ENCODE measurements at places on chromosomes 6 and 20.

DNA sequence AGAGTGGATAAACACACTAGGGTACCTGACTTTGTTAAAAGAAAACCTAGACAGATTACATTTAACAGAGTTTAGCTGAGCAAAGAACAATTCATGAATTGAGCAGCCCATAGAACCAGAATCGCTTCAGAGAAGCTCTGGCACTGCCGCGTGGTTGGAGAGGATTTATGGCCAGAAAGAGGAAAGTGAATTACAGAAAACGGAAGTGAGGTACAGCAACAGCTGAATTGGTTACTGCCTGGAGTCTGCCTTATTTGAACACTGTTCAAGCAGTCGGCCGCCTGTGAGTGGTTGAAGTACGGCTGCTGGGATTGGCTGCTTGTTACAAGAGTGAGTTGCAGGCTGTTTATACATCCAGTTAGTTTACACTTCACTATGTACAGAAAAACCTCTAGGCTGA, 253.8 kb upstream of the CDYL start:
- no peak for DNase-seq

DNA sequence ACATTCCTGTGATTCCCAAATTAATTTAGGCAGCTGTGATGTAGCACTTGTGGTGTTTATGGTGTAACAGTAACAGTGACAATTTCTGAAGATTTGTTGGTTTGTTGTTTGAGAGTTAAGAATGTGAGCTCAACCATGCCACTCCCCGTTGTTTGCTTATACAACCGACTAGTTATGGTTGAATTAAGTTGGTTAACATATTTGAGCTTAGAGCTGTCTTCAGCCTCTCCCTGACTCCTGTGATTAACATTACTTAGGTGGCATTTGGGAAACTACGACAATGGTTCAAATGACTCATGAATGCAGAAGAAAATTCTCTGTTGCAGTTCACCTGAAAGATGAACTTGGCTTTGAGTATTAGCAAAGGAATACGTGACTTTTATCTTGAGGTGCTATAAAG, 35.9 kb upstream of the PRL start:
- no peak for DNase-seq

GRCh38 chr20:17538517-17539170, 7.5 kb upstream of the BFSP1 start:
- DNase-seq, result peak; percentile 34

GRCh38 chr6:135936606-135937005, 85.1 kb downstream of the PDE7B start:
- DNase-seq, result peak; percentile 99

DNA sequence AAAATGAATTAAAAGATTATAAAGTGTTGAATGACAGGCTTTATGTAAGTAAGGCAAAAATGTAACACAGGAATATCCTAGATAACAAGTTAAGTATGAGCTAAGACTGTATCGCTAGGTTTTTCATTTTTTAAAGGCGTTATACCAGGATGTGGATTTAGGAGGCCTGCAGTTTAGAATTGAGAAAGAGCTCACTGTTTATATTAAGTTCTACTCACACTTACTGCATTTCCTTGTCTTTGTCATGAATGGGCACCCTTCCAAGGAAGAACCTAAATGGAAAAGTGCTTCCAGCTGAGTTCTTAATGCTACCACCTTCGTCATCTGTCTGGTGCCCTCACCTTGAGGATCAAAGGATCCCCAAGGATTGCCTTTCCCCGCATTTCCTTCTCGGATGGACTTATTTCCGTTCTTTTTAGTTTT, 148.7 kb downstream of the SOX4 start:
- DNase-seq, result peak; percentile 88

DNA sequence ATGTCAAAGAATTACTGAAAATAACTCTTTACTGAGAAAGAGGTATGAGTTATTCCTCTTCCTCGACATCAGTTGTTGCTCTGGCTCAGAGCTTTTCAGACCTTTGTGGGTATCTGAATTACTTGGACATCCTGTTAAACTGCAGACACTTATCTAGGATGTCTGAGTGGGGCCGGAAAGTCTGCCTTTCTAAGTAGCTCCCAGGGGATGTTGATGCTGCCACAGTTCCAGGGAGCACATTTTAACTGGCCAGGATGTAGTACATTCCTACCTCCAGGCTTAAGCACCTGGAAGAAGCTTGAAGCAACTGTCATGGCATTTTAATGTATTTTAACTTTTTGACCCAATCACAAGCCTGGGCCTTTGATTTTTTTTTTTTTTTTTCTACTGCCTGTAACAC, 265.8 kb upstream of the PLCB4 start:
- DNase-seq, result no peak

DNA sequence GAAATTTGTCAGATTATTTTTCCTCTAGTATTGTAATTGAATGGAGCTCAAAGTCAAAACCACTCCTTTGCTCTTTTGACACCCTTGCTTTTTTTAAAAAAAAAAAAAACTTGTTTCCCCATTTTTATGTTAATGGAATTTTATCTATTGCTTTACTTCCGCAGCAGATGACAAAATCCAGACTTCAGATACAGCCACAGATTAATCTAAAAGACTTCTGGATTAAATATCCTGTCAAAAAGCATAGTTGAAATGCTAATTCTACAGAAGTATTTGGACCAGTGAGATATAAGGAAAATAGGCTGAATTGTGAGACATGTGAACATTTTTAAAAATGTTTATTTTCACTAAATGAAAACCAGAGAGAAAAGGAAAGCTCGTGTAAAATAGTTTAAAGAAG, 341.4 kb downstream of the BMP2 start:
- no peak for DNase-seq

DNA sequence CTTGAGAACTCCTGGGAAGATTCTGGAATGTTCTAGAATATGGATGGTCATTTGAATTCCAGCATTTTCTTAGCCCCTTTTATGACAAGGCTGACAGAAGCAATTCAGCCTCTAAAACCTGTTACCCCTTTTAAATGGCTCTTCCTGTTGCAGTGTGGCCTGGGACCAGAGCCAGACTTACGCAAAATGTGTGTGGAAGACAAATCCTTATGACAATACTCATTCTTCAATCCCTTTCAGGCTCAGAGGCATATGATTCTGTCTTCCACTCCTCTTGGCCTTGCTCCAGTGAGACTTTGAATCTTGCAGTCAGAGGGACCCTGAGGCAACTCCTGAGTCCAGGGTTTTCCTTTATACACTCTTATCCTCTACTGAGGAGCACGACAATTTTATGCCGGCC, 287.0 kb downstream of the CLIC5 start:
- DNase-seq, result peak; percentile 65

GRCh38 chr6:35544769-35545361, 32.2 kb upstream of the TULP1 start:
- DNase-seq, result no peak

GRCh38 chr20:49615401-49616153, 47.6 kb upstream of the PTGIS start:
- no peak for DNase-seq

DNA sequence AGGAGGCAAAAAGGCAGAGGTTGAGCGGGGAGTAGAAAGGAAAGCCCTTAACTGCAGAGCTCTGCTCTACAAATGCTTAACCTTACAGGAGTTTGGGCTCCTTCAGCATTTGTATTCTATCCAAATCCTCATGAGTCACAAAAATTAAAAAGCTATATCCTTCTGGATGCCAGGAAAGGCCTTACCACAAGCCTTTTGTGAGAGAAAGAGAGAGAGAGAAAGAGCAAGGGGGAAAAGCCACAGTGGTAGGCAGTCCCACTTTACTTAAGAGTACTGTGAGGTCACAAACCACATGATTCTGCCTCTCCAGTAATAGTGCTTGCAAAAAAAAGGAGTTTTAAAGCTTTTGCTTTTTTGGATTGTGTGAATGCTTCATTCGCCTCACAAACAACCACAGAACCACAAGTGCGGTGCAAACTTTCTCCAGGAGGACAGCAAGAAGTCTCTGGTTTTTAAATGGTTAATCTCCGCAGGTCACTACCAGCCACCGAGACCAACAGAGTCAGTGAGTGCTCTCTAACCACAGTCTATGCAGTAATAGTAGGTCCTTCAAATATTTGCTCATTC, at the start of gene RUNX2:
TSS of gene RUNX2 (plus strand) at position 375 of the 567 bp plus-strand sequence. CDS start 397 bp downstream, outside the sequence.
- DNase-seq, result peak; percentile 95

GRCh38 chr6:119065382-119065781, 13.1 kb downstream of the FAM184A start:
- no peak for DNase-seq
